ENCODE measurements at places on chromosomes 6 and 20.

GRCh38 chr6:13523826-13524622, 36.6 kb upstream of the GFOD1 start:
- DNase-seq = no peak

DNA sequence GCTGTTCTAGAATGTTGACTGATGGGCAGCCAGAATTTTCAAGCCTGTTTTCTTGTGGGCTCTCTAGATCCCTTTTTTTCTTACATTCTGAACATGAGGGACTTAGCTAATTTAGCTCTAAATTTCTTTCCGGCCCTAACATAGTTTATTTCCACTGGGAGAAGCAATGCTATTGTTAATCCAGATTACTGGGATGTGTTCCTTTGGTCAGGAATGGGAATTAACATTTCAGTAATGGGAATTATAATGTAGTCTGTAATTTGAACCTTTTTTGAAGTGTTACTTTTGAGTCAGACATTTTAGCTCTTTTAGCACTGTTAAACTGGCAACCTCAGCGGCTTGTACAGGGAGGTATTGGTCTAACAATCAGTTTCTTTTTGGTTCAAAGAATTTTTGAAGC, 7.5 kb downstream of the ZFAND3 start:
- no peak for DNase-seq

DNA sequence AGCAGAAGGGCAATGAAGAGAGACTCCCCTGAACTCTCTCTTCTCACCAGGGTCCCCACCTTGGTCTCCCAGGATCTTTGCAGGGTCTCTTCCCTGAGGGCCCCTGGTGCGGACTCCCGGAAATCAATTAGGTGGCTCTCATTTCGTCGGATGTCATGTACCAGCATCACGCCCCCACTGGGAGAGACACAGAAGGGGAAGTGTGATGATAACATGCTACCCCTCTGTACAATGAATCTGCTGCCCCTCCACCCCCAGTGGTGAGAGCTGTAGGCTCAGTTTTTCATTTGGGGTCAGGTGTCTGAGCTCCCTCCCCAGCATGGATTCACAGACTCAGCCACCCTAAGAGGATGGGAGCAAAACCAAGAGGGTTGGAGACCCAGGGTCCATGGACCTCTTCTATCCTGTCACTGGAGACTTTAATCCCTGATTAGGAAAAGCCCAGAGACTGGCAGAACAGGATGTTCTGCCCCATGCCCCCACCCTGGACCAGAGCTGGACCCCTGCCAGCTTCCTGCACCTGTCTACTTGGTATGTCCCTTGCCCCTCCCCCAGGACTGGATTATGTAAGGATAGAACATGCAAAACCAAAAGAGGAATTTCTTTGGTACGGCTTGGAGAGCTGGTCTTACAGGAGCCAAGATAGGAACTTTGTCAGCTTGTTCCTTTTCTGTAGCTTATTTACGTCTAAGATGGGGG, 11.1 kb downstream of the GGT7 start:
- DNase-seq = no peak

DNA sequence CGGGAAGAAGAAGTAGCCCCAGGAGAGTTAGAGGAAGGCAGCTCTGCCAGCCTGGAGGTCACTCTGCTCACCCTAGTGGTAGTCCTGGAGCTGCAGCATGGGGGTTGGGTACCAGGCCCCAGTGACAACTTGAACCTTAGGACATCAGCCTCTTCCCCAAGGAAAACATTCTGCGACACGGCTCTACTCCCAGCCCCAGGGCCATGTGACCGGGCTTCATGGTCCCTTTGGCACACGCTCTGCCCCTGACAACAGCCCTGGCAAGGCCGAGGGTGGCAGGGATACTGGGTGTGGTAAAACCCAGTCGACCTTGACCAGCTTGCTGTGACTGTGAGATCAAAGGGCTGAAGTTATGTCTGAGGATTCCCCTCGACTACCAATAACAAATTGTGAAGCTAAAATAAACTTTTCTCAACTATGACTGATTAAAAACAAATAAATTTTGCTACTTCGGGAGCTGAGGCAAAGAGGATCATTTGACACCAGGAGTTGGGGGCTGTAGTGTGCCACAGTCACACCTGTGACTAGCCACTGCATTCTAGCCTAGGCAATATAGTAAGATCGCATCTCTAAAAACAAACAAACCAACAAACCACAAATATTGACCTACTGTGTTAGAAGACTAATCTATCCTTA, 24.4 kb upstream of the ARID1B start:
- DNase-seq = no peak

- DNase-seq = no peak
Observed at GRCh38 chr20:36770680-36771079, 2.9 kb downstream of the DSN1 start.

GRCh38 chr20:34871966-34872621, 562 bp downstream of the GGT7 start:
- DNase-seq = no peak

DNA sequence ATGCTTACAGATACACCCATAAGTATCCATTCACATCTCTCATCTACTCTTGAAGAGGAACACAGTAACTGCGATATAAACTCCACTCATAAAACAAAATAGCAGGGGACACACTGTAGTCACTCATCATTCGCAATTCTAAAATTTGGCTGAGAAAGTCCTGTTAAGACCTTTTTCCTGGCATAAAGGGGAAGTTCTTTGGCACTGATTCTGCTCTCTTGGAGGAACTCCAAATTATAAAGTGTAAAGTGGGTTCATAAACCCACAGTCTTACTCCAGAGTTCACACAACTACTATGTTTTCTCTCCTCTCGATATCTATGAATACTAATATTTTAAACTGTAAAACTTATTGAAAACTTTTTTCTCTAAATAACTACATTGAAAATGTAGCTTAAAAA, 80.6 kb downstream of the ADGB start:
- DNase-seq = no peak

- no peak for DNase-seq
Observed at GRCh38 chr6:3294396-3294795, 35.6 kb downstream of the PSMG4 start.

- DNase-seq = no peak
Observed at GRCh38 chr6:140051521-140052512, 677.4 kb upstream of the CITED2 start.

- DNase-seq = no peak
Observed at GRCh38 chr6:159217595-159218275, 48.5 kb downstream of the FNDC1 start.

GRCh38 chr6:25186919-25187318, 92.3 kb upstream of the CARMIL1 start:
- no peak for DNase-seq

DNA sequence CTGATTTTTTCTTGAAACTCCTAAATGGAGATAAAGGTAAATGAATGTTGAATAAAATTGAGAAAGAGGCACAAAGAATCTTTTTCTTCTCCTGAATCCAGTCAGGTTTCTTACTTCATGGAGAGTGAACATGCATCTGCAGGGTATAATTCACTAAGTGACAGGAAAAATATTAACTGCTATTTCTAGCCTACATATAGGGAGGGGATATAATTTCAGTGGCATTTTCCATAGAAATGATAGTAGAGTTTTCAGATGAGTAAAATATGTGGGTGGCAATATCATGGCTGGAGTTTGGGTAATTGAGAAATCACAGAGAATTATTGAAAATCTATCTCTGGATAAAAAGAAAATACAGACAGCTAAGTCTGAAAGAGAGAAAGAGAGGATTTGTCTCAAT, 1227.0 kb upstream of the GJE1 start:
- DNase-seq = no peak

DNA sequence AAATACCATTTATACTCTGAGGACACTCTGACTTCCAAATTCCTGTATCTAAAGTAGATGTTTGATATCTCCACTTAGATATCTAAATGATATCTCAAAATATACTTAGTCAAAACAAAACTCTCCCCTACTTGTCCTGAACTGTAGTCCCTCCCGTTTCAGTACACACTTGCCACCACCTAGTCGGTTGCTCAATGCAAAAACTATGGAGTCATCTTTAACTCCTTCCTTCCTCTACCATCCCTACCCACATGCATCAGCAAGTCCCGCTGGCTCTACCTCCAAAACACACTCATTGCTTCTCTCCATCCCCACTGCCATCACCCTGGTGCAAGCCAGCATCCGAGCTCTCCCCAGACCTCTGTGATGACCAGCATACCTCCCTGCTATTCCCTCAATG, 13.2 kb downstream of the STX7 start:
- DNase-seq = no peak

DNA sequence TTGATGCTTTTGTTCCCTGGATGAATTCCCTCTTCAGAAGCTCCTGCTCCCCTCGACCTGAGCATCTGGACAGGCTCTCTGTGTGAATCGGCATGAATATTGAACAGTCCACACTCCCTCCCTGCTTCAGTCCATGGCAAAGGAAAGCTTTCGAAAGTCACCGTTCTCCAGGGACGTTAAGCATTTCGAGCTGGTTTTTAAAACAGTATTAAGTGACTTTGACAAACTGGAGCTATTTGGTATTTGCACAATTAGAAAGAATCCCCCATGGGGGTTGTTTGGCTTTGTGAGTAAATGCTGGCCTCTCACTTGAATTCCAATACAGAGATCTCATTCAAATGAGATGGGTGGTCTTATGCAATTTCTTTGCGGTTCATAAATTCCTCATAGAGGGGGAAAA, 85.3 kb upstream of the TIAM2 start:
- no peak for DNase-seq

- no peak for DNase-seq
Observed at GRCh38 chr20:22402550-22402949, 181.8 kb downstream of the FOXA2 start.

DNA sequence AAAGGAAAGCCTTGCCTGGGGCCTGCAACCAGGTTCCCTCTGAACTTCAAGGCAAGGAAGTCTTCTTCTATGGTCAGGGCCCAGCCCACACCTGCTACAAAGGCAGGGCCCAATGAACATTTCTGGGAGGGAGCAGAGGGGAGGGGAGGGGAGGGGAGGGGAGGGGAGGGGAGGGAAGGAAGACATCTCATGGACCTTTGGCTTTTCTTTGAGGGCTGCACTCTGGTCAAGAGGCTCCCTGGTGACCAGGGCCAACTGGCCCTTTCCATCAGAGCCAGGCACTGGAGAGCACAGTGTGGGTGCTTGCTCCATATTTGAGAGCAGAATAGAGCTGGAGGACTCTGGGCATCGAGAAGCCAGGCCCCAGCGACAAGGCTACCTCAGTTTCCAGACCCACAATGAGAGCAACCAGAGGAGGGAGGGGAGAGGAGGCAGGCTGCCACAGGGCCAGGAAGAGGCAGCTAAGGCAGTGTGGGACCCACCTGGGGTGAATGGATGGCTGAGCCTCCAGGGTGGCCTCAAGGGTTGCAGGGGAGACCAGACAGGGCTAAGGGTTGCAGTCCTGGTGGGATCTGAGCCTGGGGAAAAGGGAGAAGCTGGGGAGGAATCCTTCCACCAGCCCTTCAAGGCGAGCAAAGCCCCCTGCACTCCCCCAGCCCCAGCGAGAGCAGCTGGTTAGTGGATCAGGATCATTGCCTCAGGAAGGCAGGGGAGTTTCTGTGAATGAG, 84.8 kb downstream of the MRPL14 start:
- no peak for DNase-seq

GRCh38 chr6:16767765-16768476, 6.7 kb upstream of the ATXN1 start:
- no peak for DNase-seq

DNA sequence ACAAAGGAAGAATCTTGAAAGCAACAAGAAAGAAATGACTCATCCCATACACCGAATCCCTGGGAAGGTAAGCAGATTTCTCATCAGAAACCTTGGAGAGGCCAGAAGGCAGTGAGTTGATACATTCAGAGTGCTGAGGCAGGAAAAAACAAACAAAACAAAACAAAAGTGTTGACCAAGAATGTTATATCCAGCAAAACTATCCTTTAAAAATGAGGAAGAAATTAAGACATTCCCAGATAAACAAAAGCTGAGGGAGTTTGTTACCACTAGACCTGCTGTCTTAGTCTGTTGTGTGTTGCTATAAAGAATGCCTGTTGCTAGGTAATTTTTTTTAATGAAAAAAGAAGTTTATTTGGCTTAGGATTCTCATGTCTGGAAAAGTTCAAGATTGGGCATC, 33.7 kb upstream of the PPP1R3G start:
- no peak for DNase-seq

DNA sequence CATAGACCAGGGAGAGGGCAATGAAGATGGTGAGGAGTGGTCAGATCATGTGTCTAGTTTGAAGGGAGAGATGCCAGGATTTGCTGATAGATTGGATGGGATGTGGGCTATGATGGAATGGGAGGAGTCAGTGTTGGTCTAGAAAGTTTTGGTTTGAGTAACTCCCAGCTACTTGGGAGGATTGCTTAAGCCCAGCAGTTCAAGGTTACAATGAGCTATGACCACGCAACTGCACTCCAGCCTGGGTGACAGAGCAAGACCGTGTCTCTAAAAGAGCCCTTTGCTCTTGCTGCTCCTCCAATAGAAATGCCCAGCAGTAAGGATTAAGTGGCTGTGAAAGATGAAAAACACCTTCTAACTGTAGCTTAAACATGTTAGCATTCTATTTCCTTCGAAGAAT, 18.2 kb upstream of the LAMP5 start:
- DNase-seq = no peak

DNA sequence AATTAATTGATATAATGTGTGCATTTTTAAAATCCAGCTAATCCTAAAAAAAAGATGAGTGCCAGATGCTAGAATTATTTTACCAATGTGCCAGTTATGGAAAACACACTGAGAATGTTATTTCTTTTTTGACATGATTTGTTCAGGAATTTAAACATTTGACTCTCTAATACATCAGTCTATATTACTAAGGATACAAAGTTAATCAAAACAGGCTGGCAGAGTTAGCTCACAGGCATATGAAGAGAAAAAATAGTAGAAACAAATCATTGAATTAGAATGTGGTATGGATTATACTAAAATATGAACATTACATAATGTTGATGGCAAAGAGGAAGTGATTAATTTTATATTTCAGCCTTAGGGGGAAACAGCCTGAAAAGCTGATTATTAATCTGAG, 368.3 kb upstream of the GJE1 start:
- DNase-seq = no peak

DNA sequence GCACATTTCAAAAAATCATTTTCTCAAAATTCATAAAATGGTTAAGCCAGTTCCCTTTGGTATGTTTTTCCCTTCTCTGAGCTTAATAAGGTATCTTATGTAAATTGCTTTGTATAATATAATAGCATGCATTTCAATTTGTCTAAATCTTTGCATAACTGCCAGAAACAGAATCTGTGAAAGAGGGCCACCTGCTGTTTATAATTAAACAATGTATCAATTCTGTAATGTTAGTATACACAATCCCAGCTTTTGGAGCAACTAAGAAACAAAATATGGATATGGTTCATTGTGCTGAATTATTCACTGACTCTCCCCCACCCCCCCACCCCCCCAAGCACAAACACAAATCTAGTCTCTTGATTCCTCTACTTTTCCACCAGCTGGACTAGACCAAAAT, 54.8 kb downstream of the GPX5 start:
- no peak for DNase-seq

- no peak for DNase-seq
Observed at GRCh38 chr6:56065408-56065807, 182.0 kb downstream of the COL21A1 start.

- peak; percentile 92 for DNase-seq
Observed at GRCh38 chr6:34425498-34426410, at the start of gene RPS10. TSS of gene RPS10 (minus strand) at chr6:34426069. CDS start at chr6:34425221, 848 bp downstream.

Measured in CD4-positive, alpha-beta T cell treated with Interferon alpha-2 for 1 hour (primary cell).